Stimulated activated CD8-positive, alpha-beta memory T cell treated with anti-CD3 and anti-CD28 coated beads, Interleukin-7, amount 100 ng/mL, for 1 hour (primary cell): ENCODE measurements at places on chromosomes 13 and 19.
A peak's percentile ranks its signal among the peaks of the same experiment; 100 is the strongest.

DNA sequence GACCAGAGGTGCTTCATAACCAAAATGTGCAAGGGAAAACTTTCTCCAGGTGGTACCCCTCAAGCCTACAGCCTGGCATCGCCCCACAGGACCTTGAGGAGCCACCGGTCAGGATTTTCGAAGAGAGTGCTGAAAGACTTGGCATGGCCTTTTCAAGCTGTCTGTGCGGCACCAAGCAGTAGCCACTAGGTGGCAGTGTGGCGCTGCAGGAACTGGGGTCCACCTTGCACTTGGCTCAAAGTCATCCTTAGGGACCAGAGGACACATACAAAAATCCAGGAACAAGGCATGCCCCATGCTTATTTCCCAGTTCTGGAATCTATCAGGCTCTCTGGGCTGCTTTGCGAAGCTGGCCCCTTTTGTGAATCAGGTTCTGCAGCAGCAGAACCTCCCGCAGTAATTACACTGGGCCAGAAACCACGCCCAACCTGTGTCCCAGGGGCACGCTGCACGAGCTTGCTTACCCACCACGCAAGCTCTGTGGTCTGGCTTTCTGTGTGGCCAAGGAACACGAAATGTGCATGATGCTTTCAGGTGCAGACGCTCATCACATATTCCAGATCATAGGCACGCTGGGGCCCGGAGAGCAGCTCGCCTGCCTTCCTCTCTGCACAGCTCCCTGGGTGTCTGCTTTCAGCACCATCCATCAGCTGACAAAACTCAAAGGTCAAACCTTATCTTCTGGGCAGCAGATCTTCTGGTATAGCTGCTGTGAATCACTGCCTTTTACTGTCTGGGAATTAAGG, 87.2 kb downstream of the SLC7A1 start:
- DNase-seq = peak; percentile 70

DNA sequence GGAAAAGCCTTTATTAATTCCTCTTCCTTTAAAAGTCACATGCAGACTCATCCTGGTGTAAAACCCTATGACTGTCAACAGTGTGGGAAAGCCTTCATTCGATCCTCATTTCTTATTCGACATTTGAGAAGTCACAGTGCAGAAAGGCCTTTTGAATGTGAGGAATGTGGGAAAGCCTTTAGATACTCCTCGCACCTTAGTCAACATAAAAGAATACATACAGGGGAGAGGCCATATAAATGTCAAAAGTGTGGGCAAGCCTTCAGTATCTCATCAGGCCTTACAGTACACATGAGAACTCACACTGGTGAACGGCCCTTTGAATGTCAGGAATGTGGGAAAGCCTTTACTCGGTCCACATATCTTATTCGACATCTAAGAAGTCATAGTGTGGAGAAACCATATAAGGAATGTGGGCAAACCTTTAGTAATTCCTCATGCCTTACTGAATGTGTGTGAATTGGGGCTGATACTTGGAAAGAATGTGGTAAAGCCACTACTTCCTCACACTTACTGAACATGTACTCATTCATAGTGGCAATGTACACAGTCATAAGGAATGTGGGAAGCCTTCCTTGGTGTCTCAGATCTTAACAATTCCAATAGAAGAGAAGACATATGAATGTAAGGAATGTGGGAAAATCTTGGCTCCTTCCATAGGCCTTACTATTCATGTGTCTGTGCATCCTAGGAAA, 18.8 kb downstream of the ZNF559 start:
- DNase-seq = no peak

DNA sequence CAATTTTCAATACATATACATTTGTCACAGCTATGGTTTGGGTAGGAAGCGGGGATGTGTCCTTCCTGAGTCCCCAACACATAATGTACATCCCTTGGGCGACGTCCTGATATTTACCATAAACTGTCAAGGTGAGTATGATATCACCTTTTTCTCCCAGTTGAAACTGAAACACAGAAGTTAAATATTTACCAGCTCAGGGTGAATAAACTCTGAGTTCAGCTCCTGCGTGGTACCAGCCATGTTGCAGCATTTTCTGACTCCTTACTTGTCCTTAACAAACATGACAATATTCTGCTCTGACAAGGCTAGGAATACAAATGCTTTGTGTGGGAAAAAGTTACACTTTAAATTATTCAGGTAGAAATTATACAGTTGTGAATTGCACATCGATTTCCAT, 294.2 kb downstream of the TEX29 start:
- DNase-seq = no peak

GRCh38 chr19:39951686-39952085, 17.3 kb upstream of the FCGBP start:
- no peak for DNase-seq

- DNase-seq = no peak
These were observed 1876.1 kb upstream of the PCDH20 start for GRCh38 chr13:63291701-63292100.

- no peak for DNase-seq
These were observed 150.2 kb downstream of the DCT start for GRCh38 chr13:94329277-94329676.

DNA sequence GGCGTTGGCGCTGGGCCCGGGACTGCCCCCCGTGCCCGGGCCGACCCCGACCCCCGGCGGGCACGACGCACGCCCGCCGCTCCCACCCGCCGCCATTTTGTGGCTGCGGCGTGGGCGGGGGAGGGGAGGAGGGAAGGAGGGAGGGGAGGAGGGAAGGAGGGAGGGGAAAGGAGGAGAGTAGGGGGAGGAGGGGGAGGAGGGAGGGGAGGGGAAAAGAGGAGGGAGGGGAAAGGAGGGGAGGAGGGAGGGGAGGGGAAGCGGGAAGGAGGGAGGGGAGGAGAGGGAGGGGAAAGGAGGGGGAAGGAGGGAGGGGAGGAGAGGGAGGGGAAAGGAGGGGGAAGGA, at the start of gene BTBD2:
Gene BTBD2 (minus strand): TSS at position 107 of the 343 bp plus-strand sequence. CDS start 11 bp downstream, at position 96.
- peak; percentile 42 for DNase-seq

GRCh38 chr13:33940898-33941297, 122.9 kb downstream of the RFC3 start:
- no peak for DNase-seq

DNA sequence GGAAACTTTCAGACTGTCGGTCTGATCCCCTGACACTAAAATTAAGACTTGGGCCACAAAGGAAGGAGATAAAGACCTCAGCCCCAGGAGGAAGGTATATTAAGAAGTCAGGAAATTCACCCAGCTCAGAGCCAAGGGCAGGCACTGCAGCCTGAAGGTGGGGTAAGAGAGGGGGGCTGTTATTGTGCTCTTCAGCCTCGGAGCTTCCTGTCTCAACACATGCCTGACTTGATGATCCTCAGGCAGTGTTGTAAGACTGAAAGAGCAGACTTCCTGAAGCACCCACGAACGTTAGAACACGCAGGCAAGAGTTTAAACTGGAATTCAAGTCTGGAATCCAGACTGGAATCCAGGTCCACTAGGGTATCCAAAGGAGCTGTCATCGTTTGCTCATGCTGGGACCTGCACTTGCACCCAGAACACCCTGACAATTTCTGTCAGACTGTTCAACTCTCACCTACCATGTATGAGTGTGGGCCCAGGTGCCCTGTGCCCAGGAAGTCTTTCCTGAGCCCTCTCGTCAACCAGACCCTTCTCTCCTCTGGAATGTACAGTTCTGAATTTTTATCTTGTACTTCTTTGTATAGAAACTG, 10.7 kb upstream of the FLT1 start:
- DNase-seq = no peak
